Activated B cell treated with CpG ODN at 0.5 μM for 24 hours (primary cell): ENCODE measurements at places on chromosomes 12 and 14.

DNA sequence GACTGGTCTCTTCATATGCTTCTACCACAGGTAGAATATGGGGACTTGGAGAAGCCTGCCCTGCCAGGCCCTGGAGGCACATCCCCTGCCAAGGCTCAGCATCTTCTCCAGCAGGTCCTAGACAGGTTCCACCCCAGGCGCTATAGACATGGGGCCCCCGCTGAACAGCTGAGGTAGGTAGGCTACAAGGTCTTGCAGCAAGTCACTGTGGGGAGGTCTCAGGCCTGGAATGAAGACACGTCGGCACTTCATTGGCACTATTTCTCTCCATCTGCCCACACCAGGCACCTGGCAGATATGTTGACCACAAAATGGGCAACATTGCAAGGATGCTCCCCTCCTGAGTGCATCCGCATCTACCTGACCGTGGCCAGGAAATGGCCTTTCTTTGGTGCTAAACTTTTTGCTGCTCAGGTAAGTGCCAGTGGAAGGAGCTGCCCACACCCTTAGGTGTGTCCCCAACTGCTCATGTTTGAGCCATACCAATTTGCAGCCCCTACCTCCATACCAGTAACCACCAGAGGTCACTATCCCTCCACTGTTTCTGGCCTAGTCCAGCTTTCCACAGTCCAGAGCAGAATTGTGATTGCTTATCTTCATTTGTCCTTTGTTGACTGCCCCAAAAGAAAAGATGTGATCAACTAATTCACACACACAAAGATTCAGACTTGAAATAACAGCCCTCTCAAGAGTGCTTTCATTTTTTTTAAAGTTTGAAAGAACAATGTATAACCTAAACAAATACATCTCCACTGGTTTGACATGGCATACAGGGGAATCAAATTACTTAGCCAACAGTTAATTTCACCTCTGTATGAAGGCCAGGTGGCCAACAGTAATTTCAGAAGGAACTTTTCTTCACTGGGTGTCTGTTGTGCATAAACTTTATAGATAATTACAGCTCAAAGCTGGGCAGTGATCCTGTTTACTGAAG, 16.1 kb downstream of the PIGH start:
- no peak for DNase-seq

- no peak for DNase-seq
Observed at GRCh38 chr12:91331371-91331770, 148.8 kb upstream of the DCN start.

- DNase-seq, result no peak
Observed at GRCh38 chr12:32603858-32604257, 75.2 kb upstream of the DNM1L start.

DNA sequence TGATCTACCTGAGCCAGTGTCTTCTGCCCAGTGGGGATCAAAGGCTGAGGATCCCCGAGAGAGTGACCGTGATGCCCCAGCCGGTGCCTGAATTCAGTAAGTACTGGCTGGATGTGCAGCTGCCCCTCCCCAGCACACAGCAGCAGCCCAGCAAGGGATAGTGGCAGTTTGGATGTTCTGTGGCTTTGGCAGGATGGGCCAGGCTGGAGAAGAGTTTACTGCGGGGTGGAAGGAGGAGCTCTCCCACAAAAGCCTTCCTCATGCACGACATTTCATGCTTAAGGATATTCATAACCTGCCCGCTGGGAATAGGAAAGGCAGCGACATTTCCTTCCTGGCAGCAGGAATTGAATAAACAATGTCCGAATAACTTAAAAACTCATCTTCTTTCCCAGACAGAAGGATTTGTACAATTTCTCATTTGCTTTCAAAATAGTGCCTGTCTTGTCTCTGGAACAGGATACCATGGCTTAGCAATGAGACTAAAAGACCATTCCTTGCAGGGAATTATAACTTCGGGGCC, 135.6 kb upstream of the PRMT8 start:
- no peak for DNase-seq

GRCh38 chr12:131825146-131825892, 2.9 kb upstream of the MMP17 start:
- DNase-seq, result no peak

DNA sequence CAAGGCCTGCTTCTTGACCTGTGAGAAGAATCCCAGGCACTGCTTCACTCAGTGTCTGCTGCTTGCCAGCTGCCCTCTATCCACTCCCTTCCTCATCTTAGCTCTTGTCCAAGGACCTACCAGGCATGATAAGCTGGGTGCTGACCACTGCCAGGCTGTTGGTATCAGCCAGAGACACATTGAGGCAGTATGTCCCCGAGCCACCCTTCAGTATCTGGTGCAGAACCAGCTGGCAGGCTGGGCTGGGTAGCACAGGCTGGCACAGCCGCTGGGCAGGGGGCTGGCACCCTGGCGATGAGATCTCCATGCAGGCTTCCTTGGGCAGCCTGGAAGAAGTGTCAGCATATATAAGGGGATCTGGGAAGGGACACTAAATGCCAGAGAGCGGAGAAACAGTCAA, 10.5 kb downstream of the PMEL start:
- DNase-seq, result no peak

- DNase-seq, result no peak
Observed at GRCh38 chr12:53204351-53204750, 2.7 kb downstream of the ITGB7 start.

GRCh38 chr12:116708826-116709756, 28.8 kb downstream of the SPRING1 start:
- peak; percentile 42 for DNase-seq

DNA sequence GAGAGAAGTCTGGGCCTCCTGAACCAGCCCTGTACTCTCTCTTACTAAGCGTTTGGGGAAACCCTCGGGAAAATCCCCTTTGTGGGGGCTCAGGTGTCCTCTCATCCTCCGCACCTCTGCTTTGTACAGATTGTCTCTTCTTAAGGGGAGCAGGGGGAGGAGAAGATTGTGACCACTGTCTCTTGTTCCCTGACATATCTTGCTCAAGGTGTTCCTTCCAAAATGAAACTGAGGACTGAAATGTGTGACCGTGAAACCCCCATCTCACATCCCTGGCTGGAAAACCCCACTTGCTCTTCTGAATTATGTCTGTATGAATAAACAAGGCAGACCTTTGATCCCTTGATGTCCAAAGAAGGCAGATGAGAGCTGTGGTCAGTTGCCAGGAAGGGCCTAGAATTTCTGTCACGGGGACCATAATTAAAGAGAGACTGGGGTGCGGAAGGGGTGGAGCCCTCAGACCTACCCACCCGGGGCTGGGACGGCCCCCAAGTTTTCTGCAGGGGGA, 369.8 kb downstream of the AACS start:
- no peak for DNase-seq

GRCh38 chr12:93154753-93155480, 222.8 kb upstream of the NUDT4 start:
- DNase-seq, result no peak

GRCh38 chr12:114681116-114681871, 2.7 kb downstream of the TBX3 start:
- no peak for DNase-seq

DNA sequence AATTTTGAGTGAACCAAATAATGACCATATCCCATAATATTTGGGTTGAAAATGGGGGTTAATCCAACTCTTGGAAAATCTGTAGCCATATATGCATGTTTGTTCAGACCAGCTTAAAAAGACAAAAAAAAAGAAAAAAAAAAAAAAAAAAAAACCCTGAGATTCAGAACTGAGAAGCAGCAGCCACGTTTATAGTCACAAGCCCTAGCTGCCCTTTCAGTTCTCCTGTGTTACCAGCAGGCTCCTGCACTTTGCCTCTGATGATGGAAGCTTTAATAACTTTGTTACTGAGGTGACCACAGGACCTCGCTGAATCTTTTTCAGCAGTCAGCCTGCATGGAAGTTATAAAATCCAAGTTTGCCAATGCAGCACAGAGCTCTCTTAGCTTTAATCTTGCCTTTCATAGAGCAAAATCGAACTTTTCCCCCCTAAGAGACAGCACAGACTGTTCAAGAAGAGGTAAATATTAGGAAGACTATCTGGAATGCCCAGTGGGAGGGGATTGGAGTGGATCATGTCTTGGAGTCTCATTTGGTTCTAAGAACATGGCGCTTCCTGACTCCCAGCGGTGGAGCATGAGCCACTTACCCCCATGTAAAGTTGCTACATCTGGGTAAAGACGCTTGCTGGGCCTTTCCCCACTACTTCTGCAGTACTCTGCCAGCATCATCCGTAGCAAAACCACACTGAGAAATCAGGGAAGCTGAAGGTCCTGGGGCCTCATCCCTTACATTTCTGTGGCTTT, 20.6 kb downstream of the GNG2 start:
- no peak for DNase-seq

DNA sequence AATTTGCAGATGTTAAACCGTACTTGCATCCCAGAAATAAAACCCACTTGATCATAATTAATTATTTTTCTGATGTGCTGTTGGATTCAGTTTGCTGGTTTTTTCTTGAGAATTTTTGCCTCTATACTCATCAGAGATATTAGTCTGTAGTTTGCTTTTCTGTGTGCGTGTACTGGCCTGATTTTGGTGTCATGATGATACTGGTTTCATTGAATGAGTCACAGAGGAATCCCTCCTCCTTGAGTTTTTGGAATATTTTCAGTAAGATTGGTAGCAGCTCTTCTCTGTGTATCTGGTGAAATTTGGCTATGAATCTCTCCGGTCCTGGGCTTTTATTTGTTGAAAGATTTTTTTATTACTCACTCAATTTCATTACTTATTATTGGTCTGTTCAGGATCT, 100.4 kb upstream of the PMCH start:
- DNase-seq, result no peak

DNA sequence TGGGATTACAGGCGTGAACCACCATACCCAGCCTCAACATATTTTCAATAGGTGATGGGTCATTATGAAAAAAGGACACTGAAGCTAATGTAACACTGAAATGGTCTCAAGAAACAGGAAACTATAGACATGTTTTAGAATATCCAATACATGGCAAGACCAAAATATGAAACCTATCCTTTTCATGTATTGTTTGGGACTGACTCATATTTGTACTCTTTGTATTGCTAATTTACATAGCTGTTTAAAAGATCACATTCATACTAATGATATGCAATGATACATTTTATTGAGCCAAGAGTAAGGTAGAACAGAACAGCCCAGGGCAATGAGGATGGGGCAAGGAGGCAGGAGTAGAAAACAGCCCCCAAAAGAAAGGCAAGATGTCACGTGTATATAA, 32.6 kb downstream of the RESF1 start:
- no peak for DNase-seq

- DNase-seq, result no peak
Observed at GRCh38 chr12:1935242-1935641, 16.8 kb upstream of the CACNA2D4 start.

DNA sequence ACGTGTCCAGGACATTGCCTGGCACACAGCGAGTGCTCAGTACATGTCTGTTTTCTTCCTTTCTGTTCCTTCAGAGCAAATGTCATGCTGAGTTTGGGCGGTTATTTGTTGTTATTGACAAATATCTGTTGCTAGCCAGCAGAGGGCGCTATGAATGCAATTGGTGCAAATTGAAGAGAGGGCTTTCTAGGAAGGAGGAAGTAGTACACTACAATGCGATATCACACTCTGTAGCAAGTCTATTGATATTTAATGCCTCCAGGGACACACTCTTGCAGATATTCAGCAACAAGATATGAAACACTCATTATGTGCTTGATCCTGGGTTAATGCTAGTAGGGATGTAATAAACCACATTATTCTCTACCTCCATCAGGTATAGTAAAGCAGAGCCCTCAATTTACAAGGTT, 267.3 kb upstream of the SRRM4 start:
- DNase-seq, result no peak

- DNase-seq, result no peak
Observed at GRCh38 chr14:81946834-81947798, 413.5 kb upstream of the SEL1L start.

- DNase-seq, result no peak
Observed at GRCh38 chr12:16358878-16359277, 11.4 kb downstream of the MGST1 start.

GRCh38 chr14:75905147-75905904, 76.5 kb downstream of the TGFB3 start:
- DNase-seq, result no peak

DNA sequence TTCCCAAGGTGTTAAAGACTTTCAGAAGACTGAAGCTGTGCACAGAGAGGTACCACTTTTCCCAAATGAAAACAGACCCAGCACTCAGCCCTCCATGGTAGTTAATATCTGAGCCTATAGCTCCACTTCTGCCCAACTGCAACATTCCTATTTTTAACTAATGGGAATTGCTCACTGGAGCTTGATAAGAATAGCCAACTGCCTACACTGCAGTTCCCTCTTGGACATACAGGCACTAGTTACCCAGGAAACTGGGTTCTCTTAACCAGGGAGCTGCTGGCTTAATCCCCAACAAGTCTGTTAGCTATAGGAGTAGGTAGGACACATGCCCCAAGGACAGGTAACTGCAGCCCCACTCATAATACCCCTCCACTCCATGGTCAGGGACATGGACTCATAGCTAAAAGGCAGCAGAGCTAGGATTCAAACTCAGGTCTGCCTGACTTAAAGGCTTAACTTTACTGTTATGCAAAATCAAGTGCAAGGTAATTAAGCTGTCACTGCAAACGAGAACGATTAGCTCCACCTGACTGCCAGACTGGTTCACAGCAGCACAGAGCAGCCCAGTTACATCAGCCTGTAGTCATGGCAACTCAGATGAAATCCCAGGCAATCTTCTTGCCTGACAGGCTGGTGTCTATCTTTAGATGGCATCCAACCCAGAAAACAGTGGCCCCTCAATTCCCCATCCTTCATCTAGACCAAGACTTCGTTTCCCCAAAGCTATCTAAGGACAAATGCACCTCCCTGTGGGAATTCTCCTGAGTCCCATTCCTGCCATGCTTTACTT, 77.1 kb upstream of the ACTN1 start:
- DNase-seq, result no peak

GRCh38 chr14:25828562-25828961, 769.3 kb downstream of the NOVA1 start:
- DNase-seq, result no peak

- no peak for DNase-seq
Observed at GRCh38 chr14:92783813-92784431, 10.2 kb upstream of the GOLGA5 start.

DNA sequence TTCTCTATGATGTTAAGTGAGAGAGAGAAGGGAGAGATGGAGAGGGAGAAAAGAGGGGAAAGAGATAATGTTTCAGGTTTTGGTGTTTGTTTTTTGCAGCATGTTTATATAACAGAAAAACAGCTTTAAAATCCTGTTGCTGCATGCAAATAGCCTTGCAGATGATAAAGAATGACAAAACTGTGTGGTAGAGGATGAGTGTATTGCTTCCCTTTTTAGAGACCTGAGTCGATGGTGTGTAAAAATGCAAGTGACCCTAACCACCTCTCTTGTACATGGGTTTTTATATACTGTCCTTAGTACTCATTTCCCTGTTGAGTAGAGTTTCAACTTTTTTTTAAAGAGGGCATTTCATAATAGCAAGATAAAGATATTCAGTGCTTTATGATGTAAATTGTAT, 249.1 kb downstream of the AKAP6 start:
- DNase-seq, result no peak

- no peak for DNase-seq
Observed at GRCh38 chr14:55373784-55374705, 37.6 kb downstream of the ATG14 start.

GRCh38 chr12:110669193-110669502, 19.8 kb downstream of the HVCN1 start:
- DNase-seq, result peak; percentile 47

GRCh38 chr14:100203146-100203545, 35.8 kb upstream of the YY1 start:
- DNase-seq, result no peak
